ENCODE measurements at places on chromosomes 2 and 18. TPM values are rescaled to one million over a fixed set of nuclear protein-coding genes. Genes with fewer than 3 reads are reported as not detected.

The PTGR3 gene
- 16.8 TPM for polyA plus RNA-seq

The GALNT14 gene
- 3.4 TPM for polyA plus RNA-seq

DNA sequence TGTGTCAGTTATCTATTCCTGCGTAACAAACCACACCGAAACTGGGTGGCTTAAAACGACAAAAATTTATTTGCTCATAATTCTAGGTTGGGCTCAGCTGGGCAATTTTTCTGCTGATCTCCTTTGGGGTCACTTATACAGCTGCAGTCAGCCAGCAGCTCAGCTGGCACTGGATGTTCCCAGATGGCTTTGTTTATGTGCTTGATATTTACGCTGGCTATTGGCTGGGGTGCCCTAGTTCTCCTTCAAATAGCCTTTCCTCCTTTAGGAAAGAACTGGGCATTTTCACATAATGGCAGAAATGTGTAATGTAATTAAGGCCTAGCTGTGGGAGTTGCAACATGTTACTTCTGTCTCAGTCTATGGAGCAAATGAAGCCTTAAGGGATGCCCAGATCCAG, 142.2 kb downstream of the B3GNT2 start:
- DNase-seq, result no peak

The CD8B gene
- 5.0 TPM for polyA plus RNA-seq

DNA sequence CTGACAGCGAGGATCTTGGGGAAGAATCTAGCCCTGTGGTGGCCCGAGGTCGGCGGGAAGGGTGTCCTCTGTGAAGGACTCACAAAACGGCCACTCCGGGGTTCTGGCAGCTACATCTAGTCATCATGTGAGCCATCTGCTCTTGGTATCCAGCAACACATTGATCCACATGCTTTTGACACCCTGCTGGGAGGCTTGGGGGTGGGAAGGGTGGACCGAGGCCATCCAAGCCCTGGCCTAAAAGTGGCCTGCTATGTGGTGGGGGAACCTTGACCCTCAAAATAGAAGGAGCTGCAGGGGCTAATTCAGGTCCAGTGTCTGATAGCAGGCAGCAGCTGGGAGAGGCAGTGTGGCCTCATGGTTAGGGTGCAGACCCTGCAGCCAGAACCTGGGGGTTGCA, 145.7 kb downstream of the CELF4 start:
- DNase-seq, result no peak

- no peak for DNase-seq
Measured at GRCh38 chr18:36247036-36247435, 50.5 kb upstream of the FHOD3 start.

The ING5 gene
- 36.4 TPM for polyA plus RNA-seq

The ZNF407 gene
- polyA plus RNA-seq, result 3.7 TPM

The UGT1A1 gene
- not detected for polyA plus RNA-seq

DNA sequence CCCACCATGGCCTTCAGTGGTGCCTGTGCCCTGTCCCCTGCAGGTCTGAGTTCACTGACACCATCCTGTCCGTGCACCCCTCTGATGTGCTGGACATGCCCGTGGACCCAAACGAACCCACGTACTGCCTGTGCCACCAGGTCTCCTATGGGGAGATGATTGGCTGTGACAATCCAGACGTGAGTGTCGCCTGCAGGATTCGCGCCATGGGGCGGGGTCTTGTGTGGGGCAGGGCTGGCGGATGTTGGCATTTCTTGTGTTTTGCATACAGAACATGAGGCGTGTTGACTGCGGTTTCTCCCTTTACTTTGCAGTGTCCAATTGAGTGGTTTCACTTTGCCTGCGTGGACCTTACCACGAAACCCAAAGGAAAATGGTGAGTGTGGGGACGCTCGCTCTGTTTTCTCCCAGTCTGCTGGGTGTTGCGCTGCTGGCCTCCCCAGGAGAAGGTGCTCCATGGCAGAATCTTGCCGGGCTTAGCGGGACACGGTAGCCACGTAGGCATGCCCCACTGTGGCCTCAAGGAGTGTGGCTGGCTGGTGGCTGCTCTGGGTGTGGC, 11.5 kb upstream of the D2HGDH start:
- no peak for DNase-seq

The UGT1A9 gene
- not detected for polyA plus RNA-seq

- DNase-seq, result no peak
Measured at GRCh38 chr2:119552902-119553301, 8.7 kb downstream of the CFAP221 start.

The PER2 gene
- polyA plus RNA-seq, result 3.7 TPM

GRCh38 chr2:6674381-6674780, 191.3 kb downstream of the CMPK2 start:
- DNase-seq, result no peak

The POTEJ gene
- not detected for polyA plus RNA-seq

DNA sequence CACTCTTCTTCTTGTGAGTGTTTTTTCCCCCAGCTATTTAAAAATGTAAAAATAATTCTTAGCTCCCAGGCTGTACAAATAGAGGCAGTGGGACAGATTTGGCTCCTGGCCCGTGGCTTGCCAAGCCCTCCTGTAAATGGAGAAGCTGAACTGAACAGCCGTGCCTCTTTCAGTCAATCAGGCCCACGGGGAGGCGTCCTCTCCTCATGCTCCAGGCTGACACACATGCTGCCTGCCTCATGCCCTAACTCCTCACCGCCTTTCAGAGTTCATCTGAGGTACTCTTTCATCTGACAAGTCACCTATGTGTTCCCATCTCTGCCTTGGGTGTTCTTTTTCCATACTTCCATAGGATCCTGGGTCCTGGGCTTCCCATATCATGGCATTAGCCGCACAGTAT, 58.9 kb downstream of the BMP10 start:
- DNase-seq, result no peak

DNA sequence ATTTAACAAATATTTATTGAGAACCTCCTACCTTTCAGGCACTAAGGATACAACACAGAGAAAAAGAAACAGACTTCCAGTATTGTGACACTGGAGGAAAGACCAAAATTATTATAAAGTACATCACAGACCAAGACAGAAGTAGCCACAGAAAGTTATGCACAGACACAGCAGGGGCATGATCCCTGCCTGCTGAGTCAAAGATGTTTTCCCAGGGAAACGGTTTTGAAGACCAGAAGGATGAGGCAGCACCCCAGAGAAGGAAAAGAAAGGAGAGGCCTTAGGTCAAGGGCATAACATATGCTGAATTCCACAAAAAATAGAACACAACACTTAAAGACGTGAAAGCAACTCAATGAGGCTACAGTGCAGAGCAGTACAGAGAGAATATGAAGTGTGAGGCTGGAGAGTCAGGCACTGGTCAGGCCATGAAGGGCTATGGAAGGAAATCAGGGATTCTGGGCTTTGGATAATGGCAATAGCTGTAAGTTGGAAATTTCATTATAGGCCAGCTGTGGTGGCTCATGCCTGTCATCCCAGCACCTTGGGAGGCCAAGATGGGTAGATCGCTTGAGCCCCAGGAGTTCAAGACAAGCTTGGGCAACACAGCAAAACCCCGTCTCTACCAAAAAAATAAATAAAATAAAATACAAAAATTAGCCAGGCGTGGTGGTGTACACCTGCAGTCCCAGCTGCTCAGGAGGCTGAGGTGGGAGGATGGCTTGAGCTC, 8.2 kb downstream of the ADAM17 start:
- DNase-seq, result no peak

The RGPD4 gene
- not detected for polyA plus RNA-seq

DNA sequence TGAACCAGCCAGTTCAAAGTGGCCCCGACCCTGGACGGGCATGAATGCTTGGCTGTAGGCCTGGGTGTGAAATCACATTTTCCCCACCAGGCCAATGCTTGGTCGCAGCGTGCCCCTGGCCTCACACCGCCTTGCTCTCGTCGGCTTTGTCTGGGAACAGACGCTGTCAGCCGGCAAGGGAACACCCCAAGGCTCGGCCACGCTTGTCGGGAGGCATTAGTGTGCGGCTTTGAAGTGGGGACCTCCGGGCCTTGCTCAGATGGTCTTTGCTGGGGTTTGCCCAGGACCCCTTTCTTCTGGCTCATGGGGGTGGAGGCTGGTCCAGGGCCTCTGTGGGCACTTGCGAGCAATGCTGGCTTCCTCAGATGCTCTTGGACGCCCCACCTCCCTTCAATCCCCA, 79.1 kb downstream of the INHBB start:
- DNase-seq, result peak; percentile 74

DNA sequence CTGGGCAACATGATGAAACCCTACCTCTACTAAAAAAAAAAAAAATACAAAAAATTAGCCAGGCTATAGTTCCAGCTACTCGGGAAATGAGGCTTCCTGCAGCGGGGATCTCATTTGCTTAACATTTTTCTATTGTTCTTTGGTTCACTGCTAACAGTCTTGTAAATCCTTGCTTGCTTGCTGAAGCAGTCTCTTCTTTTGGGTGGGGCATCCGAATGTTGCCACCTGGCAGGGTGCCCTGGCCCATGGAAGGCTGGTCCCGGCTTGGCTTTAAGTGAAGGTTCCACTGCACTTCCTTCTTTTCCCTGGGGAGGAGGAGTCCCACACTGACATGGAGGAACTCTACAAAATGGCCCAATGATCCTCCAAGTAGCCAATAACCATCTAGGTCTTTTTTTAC, 6.0 kb upstream of the ANKRD29 start:
- no peak for DNase-seq

Measured in spleen (tissue), 13 donors.